ENCODE measurements at places on chromosomes 11 and 22.

DNA sequence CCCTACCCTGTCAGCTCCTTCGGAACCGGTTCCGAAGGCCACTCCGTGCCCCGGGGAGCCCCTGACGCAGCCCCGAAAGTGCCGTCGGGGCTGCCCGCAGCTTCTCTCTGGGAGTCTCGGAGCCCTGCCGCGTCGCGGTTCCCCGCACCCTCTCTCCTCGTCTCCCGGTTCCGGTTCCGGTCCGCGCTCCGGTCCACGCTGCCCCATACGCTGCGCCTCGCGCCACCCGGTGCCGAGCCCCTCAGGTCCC, 618 bp downstream of the MTA2 start:
- DNase-seq, result peak; percentile 57

DNA sequence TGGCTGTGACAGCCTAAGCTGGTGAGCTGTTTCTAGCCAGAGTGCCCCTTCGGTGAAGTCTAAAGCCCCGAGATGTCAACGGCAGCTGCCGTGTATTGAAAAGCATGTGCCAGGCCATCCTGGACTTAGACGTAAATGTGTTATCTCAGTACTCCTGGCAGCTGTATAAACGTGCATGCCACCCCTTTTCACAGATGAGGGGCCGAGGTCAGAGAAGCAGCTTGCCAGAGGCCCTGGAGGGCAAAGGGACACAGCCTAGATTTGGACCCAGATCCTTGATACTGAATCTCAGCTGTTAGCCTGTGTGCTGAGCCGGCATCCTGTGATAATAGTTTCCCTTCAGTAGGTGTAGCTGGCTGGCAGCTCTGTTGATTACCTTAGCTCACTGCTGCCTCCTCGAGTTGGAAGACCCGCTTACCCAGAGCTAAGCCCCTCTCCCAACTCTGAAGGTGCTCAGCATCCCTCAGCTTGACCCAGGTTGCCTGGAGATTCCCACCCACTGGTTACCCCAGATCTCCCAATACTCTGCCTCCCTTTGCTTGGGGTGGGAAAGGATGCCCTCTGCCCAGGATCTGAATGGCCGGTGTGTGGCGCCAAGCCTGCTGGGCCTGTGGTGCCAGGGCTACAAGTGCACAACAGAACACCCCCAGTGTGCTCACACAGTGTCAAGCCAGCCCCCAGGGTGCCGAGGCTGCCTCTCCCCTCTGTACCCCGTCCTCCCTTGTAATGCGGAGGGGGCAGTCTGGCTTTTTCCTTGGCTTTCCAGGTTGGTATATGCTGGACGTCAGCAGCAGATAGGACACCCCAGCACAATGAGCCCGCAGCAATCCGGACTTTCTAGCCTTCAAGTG, 59.8 kb upstream of the WNT7B start:
- peak; percentile 67 for DNase-seq

- peak; percentile 60 for DNase-seq
These were observed 77.6 kb upstream of the IGLL5 start for GRCh38 chr22:22810018-22810427.

DNA sequence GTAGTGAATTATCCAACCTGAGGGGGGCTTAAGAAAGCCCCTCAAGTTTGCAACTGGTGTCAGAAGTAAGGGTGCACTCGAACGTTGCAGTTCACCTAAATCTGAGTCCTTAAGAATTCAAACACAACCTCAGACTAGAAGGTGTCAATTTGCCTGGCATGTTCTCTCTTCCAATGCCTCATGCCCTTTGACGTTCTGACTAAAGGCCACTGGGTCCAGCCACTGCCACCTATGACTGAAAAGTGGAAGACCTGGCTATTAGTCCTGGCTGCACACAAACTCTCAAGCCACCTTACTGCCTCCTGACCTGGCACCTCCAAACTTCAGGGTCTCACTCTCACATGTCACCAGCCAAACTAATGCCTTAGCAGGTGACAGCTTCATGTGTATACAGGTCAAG, 8.0 kb downstream of the APOL4 start:
- no peak for DNase-seq

GRCh38 chr22:47206164-47206563, 443.7 kb downstream of the TBC1D22A start:
- no peak for DNase-seq

GRCh38 chr22:24325105-24325757, 54.6 kb downstream of the SPECC1L start:
- DNase-seq, result no peak

- DNase-seq, result no peak
These were observed 185.3 kb downstream of the BRD1 start for GRCh38 chr22:49642331-49642730.

DNA sequence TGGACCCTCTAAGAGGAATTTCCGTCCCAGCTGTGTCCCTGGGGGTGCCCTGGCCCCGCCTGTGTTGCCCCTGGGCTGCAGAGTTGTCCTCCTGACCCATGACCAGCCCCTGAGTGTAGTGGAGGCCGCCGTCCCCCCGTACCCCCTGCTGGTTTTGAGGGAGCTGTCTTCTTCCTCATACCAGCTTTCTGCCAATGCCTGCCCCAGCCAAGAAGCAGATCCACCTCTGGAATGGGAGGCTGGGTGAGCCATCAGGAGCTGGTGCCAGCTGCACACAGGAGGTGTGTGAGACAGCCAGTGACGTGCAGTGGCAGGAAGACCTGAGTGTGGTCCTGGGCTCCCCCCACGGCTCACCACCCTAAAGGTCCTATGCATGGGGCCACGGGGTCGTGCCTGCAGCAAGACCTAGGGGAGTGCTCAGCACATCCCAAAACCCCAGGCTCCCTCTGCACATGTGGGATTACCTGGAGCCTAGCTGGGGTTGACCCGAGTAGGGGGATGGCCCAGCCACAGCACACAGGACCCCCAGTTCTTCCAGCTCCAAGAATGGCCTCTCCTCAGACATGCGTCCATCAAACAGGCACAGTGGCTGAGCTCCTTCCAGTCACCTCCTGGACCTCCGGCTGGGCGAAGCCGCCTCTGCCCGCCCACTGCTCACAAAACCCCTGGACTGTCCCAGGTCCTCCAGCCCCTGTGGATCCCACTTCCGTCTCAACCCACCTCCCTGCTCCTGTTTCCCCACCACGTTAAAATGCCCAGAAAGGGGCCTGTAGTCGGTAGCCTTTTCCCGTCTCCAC, 647.6 kb downstream of the BRD1 start:
- DNase-seq, result no peak

DNA sequence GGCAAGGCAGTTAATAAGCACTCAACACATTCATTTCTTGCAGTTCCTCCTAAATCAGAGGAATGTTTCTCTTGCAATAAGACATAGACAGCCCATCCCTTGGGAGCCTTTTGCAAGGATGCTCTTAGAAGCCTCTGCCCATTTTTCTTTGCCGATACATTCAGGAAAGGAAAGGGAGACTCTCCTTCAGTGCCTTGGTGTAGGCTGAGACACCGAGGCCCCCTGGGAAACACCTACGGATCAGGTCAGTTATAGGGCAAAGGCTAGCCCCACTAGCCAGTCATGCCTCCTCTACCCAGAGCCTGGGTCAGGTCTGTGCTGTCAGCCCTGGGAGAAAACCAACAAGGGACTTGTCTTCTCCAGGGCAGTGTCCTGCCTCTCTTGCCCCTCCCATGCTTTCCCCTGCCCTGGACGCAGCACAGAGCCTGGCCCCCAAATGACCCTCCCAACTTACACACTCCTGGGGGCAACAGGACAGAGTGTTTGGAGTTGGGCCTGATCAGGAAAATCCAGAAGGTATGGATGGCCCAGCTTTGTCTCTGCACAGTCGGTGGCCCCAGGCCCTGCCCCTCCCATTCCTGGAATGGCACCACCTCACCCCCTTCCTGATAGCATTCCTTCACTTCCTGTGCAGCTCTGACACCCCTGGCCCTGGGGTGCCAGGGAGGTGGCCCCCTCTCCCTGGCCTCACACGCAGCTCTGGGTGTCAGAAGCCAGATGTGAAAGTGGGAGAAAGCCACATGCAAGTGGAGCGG, 18.3 kb downstream of the ANKK1 start:
- no peak for DNase-seq

GRCh38 chr11:107928767-107929507, 689 bp downstream of the RAB39A start:
- DNase-seq, result peak; percentile 2

- no peak for DNase-seq
These were observed 26.4 kb downstream of the C11orf91 start for GRCh38 chr11:33674035-33674814.

DNA sequence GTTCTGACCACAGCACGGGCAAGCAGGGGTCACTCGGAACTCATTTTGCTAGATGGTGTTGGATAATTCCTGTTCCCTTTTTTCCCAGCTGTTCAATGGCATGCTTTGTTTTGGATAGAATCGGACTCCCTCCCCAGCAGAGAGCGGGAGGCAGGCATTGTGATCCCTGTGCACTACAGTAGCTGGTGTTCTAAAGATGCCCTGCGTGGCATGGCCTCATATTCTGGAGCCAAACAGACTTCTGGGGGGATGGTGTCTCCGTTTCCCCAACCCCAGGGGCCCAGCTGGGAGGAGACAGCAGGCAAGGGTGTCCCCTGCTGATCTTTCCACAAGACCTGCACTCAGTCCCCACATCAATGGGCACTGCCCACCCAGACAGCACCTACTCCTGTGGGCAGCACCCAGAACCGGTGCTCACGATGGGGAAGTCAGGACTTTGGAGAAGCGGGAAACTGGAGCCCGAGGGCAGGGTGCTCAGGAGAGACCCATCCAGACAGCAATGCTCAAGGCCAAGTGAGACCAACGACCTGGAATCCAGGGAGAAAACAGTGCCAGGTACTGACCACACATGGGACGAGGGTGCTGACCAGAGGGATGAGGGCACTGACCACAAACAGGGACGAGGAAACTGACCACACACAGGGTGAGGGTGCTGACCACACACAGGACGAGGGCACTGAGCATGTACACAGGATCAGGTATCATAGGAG, 934.9 kb downstream of the BRD1 start:
- DNase-seq, result no peak

GRCh38 chr11:82529936-82530335, 203.7 kb downstream of the FAM181B start:
- DNase-seq, result no peak

DNA sequence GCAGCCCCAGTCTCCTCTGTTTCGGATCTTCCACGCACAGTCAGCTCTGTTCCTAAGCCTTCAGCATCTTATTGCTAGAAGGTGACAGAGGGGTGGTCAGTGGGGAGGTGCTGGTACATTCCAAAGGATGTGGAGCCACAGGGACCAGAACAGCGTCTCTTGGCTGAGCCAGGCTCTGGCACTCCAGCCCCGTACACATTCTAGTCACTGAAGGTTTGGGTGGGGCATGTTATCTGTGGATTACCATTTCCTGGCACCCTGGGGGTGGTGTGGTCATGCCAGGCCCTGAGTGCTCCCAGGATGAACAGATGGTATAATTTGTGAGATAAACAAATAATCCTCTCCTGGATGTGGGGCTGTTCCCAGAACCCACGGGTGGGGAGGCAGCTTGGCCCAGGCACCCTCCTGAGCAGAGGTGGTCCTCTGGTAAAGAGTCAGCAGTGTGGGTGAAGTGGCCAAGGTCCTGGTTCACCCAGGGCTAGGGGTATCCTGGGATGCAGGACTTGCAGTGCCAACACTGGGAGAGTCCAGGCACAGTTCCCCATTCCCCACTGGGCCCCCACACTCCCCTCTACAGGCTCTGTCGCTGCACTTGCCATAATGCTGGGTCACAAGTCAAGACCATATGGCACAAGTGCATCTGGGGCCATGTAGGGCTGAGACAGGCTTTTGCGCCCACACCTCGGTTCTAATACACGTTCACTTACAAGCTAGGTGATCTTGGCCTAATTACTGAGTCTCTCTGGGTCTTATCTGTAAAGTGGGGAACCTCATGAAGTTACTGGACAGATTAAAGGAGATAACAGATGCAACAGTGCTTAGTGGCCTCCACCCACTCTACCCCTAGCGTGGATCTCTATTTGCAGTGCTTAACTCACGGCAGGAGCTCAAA, 33.0 kb downstream of the DKK3 start:
- no peak for DNase-seq

DNA sequence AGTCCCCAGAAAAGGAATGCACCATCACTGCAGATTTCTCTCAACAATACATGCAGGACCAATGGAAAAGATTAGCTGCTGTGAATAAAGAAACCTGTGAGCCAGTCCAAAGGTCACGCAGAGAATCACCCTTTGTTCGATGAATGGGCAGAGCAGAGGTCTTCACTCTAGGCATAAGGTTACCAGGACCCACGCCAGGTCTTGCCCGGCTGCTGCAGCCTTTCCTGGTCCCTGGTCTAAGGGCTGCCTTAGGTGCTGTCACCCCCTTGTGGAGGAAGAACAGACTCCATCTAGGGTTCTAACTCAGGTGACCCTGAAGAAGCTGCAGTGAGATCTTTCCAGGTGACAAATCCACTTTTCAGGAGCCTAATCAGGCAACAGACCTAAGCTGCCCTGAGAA, 29.0 kb upstream of the NAP1L4 start:
- no peak for DNase-seq

DNA sequence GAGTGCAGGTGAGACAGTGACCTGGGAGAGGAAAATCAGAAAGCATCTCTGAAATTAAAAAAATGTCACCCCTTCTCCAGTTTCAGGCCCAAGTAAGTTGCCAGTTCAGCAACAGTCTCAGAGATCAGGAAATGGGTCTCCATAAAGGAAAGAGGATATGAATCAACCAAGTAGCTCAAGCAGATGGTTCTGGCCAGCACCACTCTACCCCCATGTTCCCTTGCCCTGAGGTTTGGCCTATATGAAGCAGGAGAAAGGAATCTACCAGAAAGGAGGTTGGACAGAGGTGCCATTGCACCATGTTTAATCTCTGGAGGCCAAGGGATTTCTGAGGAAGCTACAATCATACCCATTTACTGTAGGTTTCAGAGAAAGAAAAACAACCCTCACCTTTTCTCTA, 7.7 kb downstream of the FZD4 start:
- DNase-seq, result no peak

DNA sequence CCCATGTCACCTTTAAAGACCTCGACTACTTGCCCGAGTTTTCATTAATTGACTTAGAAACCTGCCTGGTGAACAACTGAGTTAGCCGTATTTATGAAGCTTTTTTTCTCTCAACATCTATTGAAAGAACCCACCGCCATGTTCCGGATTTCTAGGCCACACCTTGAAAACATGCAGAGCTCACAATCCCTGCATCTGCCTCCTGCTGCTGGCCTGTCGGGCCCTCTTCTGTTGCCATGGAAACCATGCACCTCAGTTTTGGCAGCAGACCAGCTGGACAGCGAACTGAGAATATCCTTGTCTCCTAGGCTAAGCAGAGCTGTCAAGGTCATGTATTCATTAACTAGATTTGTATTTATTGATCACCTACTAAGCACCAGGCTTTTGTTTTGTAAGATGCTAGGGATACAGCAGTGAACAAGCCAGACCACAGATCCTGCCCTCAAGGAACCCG, 4.3 kb upstream of the PATZ1 start:
- no peak for DNase-seq

DNA sequence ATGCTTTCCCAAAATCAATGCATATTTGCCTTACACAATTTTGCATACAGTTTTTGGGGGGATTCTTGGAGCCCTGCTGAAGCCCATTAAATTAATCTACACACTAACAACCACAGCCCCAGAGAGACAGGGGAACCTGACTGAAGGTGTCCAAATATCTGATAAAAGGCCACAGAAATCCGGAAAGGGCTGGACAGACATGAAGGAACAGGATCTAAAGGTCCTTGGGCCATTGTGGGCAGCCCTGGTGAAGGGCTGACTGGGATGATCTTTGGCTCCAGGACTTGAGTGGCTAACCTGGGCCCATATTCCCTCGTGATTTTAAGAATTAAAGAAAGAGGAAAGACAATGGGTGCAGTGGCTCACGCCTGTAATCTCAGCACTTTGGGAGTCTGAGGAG, 6.8 kb upstream of the WDR74 start:
- DNase-seq, result no peak

All from CD4-positive, alpha-beta T cell (primary cell).